ENCODE measurements at places on chromosomes 5 and 9. TPM values are rescaled to one million over a fixed set of nuclear protein-coding genes. Genes with fewer than 3 reads are reported as not detected.

Gene GPX8
- polyA plus RNA-seq: 74.1 TPM

Gene FBN2
- polyA plus RNA-seq: 73.7 TPM

Gene SH3RF2
- 3.9 TPM for polyA plus RNA-seq

Gene BARX1
- 0.59 TPM for polyA plus RNA-seq

- DNase-seq: no peak
Measured at GRCh38 chr5:101292199-101292598, 389.1 kb upstream of the ST8SIA4 start.

GRCh38 chr5:78328585-78329173 lies 31.7 kb upstream of the SCAMP1 start:
- no peak for DNase-seq

DNA sequence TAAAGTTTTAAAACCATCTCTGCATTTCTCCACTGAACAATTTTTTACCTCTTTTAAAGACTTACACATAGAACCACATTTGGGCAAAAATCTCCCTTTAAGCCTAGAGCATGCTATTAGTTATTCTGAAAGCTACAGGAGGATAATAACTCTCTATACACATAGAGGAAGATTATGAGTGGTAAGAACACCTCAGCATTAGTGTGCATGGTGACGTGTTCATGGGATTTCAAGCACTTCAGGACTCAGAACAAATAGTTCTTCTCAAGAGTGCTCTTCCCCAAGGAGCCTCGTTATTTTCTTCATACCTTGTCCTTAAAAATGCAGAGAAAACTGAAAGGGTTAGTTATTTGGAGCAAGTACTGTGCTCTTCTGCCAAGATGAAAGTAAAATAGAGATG lies 256.9 kb upstream of the TUSC1 start:
- DNase-seq: no peak

DNA sequence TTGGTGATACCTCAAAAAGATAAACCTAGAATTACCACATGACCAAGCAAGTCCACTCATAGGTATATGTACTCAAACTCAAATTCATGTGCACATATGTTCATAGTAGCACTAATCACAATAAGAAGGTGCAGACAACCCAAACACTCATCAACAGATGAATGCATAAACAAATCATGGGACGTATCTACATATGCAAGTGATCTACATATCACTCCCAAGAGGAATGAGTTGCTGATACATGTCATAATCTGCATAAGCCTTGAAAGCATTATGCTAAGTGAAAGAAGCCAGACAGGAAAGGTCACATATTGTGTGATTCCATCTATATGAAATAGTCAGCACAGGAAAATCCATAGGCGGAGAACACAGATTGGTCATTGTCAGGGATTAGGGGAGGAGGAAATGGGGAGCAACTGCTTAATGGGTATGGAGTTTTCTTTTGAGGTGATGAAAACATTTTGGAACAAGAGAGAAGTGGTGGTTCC lies 10.6 kb upstream of the GPX8 start:
- no peak for DNase-seq

- no peak for DNase-seq
Measured at GRCh38 chr5:153625826-153626354, 135.4 kb downstream of the GRIA1 start.

GRCh38 chr5:17355586-17356346 lies 138.3 kb downstream of the BASP1 start:
- no peak for DNase-seq

DNA sequence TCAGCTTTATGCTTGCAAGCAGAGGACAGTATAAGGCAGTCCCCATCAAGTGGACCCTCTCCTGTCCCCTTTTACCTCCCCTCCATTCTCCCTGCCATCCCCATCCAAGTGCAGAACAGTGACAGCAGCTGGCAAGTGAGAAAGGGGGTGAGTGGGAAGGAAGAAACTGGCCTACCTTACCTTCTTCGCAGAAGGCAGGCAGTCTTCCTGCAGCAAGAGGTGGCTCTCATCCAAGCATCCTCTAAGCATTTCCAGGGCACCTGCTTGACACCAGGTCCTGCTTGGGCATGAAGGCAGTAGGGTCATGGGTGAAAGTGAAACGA lies 77.3 kb upstream of the SH3PXD2B start:
- no peak for DNase-seq
